ENCODE measurements at places on chromosomes 7 and 10.
A peak's percentile ranks its signal among the peaks of the same experiment; 100 is the strongest.

DNA sequence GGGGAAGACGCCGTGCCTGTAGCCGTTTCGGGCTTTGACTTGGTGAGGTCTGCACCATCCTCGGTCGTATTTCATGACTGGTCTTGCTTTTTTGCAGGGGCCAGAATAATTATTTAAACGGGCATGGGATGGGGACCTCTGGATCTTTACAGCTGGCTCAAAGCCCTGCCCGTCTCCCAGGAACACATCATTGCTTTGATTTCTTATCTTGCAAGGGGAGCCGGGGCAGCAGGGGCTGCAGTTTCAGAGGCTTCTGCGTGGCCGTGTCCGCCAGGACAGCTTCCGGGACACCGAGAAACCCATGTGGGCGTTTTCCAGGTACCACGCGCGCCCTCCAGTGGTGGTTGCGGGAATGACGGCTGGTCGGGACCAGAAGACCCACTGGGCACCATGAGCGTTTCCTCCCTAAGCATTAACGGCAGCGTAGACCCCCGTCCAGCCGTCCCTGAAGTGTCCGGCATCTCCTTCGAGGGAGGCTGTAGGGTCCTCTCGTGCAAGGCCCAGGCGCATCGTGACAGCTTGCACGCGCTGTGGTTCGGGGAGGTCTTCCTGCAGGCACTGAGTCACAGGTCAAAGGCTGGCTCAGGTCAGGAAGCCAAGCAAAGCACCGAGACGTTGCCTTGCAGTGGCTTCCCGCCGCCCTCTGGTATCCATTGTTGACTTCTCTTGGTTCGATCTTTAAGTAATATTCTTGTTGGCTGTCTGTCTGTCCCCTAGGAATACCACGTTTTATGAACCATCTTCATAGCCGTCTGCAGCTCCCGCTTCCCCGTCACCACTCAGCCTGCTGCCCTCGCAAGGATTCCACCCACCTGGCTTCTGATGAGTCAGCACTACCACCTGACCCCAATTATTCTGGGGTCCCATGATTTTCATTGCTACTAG, 16.2 kb upstream of the ZFAND2A start:
- DNase-seq, result no peak

DNA sequence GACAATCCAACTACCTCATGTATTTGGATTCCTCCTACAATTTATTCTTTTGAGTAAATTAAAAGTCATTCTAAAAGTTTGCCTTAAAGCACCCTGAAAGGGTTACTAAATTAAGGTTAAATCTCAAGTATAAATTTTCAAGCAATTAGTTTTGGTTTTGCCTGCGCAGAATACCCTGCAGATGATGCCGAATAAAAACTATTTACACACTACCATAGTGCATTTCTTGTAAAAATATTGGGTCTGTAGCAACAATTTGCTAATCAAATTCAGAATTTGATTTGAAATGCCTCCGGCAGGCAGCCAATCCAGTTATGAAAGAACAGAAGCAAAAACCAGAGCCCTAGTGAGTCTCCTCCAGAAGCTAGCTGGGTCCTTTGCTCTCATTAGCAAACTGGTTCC, 122.2 kb downstream of the TWIST1 start:
- DNase-seq, result no peak

- DNase-seq, result peak; percentile 13
These were observed 101.6 kb downstream of the CCSER2 start for GRCh38 chr10:84429926-84430520.

- DNase-seq, result peak; percentile 97
These were observed 6.2 kb downstream of the GSAP start for GRCh38 chr7:77409739-77410547.

GRCh38 chr7:150341263-150342120, at the start of gene RARRES2:
TSS of gene RARRES2 (minus strand) at chr7:150341629. CDS start at chr7:150340609, 1,020 bp downstream.
- DNase-seq, result no peak

DNA sequence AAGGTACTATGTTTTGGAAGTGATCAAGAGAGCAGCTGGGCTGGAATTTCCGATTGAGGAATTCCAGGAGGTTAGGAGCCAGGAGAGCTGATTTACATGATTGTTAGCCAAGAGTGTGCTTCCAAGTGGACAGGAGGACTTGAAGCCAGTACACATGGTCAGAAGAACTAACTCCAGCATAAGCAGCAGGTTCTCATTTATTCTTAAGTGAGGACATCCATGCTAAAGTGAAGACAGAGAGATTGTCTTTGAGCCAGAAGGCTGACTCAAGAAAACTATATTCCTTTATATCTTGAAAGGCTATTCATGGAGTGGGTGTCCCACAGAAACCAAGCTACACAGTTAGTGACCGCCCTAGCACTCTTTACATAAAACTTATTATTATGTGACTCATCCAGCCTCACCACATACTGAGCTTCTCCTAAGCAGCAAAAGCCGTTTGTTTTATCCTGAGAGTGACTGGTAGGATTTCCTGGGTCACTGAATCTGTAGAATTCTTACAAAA, 56.7 kb upstream of the SEMA3A start:
- no peak for DNase-seq

- DNase-seq, result no peak
These were observed 7.0 kb upstream of the PPP1R35 start for GRCh38 chr7:100443096-100443840.

GRCh38 chr10:83397806-83398205, 741.5 kb upstream of the GHITM start:
- DNase-seq, result no peak

Data from HL-60 (cell line).